Astrocyte of the hippocampus (primary cell): ENCODE measurements at places on chromosomes 11 and 22.

- DNase-seq = no peak
Measured at GRCh38 chr11:120709808-120710207, 198.3 kb downstream of the GRIK4 start.

- peak; percentile 52 for DNase-seq
Measured at GRCh38 chr11:78019808-78020207, 3.3 kb downstream of the KCTD14 start.

DNA sequence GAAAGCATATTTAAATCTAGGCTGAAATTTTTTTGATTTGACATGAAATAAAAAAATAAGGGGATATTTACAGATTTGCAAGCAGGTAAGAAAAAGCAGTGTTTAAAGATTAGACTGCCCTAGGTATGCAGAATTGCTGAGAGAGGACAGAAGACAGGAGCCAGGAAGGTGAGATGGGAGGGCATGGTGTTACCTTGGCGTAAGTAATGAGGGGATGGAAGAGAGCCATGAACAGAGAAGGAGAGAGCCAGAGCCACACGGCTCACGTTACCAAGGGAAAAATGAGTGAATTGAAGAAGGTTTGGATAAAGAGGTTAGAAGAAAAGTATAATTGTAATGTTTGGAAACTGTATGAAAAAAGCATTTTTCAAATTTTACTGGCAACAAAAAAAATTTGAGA, 904.3 kb downstream of the OPCML start:
- no peak for DNase-seq

GRCh38 chr11:8183111-8183510, 14.3 kb upstream of the RIC3 start:
- no peak for DNase-seq

GRCh38 chr22:33034753-33035152, 23.4 kb downstream of the SYN3 start:
- no peak for DNase-seq

GRCh38 chr11:27468209-27468994, 4.2 kb downstream of the LGR4 start:
- DNase-seq = peak; percentile 80

DNA sequence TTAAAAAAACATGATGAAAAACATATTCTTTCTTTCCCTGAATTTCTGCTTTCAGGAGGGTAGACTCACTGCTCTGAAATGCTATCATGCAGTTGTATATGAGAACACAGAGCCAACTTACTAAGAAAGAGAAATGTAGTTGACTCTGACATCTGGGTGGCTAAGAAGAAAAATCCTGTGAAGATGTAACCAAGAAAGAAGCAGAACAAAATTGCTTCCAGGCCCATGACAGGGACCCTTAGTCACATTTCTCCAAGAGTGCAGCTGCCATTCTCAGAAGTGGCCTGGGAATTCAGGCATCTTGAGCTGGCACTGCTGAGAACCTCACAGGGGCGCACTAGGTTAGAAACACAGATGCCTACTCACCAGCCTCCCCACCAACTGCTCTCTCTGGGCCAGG, 73.6 kb downstream of the RPL27A start:
- DNase-seq = no peak

GRCh38 chr22:35972559-35972958, 56.1 kb downstream of the RBFOX2 start:
- no peak for DNase-seq

DNA sequence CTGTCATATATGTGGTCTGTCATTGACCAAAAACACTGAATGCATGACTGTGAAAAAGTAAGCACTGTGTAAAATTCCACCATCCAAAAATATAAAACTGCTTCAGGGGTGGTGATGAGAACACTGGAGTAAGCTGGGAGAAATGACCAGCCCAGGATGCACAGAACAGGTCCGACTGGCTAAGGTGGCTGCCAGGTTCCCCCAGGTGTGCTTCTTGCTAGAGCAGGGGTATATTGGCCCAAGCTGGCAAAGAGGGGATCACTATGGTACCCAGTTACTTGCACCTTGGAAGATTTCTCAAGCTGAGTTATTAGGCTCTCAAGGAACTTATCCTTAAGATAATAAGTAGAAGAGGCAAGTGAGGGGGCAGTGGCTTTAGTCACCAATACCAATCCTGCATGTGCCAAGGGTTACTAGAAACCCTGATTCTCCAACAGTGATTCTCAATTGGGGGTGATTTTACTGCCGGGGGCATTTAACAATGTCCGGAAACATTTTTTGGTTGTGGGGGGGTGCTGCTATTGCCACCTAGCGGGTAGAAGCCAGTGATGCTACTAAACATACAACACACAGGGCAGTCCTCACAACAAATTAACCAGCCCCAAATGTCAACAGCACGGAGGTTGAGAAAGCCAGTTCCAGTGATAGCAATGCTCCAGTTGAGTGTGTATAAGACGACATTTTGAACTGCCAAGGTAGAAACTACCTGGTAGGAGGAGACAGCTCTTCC, 15.7 kb downstream of the SNU13 start:
- DNase-seq = no peak

DNA sequence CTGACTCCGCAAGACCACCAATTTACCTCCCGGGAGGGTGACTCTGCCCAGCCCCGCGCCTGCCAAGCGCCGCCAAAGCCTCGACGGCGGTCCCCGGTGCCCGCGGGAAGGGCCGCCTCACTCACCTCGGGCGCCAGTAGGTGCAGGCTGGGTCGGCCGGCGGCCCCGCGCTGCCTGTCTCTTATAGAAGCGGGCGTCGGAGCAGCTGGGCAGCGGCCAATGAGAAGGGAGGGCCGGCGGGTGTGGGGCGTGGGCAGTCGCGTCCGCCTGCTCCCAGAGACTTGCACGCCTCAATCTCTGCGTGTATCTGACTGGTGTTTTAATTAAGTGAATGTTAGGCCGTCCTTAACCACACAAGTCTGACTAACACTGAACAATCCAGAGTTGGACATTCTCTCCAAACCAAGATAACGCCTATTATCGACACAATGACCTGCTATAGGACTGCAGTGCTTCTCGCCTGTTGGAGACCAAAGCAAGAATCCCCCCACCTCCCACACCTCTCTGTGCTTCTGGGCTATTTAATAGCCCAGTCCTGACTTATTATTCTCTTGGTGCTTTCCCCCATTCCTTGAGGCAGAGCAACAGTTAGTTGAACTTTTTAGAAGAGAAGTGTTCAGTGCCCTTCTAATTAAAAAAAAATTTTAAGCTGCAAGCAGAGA, at the start of gene TPH1:
Gene TPH1, minus strand, starts transcription at position 154 of the 662 bp plus-strand sequence. CDS start 5,507 bp downstream, outside the sequence.
- peak; percentile 89 for DNase-seq

- no peak for DNase-seq
Measured at GRCh38 chr11:62713343-62713742, 5.9 kb downstream of the GNG3 start.

GRCh38 chr22:46609175-46609690, 11.0 kb upstream of the GRAMD4 start:
- no peak for DNase-seq

GRCh38 chr22:26597026-26597425, 7.1 kb upstream of the TPST2 start:
- no peak for DNase-seq

DNA sequence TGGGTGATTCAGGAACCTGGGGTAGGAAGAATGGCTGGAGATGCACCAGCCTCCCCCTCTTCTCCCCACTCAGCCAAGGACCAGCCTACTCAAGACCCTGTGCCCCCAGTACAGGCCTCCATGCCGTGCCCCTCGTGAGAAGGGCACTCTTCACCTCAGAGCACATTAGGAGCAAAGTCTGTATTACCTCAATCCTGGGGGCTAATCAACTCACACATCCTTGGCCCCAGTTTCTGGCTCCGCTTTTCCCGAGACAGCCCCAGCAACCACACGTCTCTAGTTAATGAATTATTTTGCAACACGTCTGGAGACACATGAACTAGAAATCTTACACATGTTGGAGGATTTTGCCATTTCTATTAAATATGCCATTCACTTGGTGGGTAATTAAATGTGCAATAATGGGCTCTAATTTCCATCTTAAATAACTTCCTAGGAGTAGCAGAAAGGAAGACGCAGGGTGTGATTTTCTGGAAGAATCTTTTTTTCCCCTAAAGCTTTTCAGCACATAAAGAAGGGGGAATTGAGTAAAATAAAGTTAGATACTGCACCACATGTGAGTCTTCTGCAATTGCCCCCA, 63.0 kb downstream of the TMPRSS5 start:
- DNase-seq = no peak
